ENCODE measurements at places on chromosomes 5 and 9.

GRCh38 chr5:109900911-109901627, 211.3 kb downstream of the MAN2A1 start:
- no peak for DNase-seq

DNA sequence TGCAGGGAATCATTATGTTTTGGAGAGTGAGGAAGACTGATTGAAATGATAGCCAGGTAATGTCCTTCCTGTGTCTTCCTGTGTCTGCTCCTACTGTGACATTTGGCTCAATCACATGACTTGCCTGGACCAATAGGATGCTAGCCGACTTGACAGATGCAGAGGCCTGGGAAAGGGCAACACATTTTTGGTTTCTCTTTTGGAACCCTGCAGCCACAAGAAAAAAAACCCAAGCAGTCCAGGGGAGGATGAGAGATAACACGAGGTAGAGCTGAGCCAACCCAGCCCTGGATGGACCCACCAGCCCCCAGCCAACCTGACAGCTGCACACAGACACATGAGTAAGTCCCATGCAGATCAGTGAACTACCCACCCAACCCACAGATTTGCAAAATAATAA, 256.1 kb upstream of the SMARCA2 start:
- no peak for DNase-seq

GRCh38 chr5:97093193-97093592, 49.2 kb downstream of the LIX1 start:
- no peak for DNase-seq

GRCh38 chr9:137873408-137873807, 4.2 kb upstream of the CACNA1B start:
- no peak for DNase-seq

Measured in GOT3 (cell line).